ENCODE measurements at places on chromosomes 7 and 10. TPM values are rescaled to one million over a fixed set of nuclear protein-coding genes. Genes with fewer than 3 reads are reported as not detected.

- peak; percentile 19 for DNase-seq
Measured at GRCh38 chr7:44769776-44770294, 21.2 kb downstream of the ZMIZ2 start.

DNA sequence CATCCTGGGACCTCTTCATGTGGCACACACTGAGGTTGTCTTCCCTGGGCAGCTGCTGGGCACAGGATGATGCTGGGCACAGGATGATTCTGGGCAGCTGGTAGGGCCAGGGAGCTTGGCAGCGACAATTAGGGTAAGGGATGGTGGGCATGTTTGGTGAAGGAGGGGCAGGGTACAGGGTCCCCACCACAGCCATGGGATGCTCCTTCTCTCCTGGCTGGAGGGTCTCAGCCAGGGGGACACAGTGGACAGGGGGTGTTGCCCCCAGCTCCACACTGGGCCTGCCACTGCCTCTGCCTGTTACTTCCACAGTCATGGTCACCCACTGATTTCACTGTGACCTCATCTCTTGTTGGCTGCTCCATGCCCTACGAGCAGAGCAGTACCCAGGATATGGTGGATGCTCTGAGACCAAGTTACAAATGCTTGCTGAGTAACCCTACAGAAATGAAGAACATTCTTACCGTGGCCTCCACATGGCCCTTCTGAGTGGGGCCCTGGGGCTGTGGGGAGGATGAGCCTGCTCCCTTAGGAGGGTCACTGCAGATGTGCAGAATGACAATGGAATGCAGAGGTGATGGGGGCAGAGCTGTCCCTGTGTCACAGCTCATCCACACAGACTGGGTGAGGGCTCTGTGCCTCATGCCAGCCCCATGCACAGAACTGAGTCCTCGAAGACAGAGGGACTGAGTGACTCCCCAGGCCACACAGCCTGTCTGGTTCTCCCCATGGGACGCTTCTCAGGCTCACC, 28.4 kb upstream of the RET start:
- DNase-seq: no peak

DNA sequence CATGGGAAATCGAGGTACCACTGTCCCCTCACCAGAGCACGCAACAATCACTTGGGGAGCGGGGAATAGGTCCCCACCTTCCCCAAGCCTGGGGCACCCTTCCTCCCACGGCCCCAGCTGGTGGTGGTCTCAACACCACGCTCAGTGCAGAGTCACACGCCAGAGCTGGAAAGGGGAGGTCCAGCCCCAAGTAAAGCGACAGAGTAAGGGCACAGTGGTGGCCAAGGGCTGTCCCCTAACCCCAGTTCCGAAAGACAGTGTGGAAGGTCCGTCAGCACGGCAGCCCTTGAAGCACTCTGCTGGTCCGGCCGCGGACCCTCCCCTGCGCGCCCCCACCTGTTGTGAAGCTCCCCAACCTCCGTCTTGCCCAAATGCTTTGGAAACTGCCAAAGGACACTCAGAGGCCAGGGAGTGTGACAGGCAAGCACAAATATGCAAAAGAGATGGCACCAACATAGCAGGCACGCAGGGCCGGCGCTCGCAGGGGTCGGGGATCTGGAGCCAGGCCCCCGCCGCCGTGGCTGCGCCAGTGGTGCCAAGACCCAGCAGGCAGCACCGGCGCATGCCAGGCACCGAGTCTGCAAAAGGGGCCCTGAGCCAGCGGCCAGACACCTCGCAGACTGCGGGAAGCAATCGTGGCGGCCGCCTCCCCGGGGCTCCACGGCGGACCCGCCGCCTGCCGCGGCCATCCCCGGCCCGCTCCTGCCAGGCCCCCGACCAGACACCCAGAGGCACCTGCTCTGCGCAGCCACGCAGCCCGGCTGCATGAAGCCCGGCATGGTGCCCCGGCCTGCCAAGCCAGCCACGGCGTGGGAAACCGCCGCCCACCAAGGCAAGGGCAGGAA, 51.6 kb upstream of the SRRM3 start:
- DNase-seq: no peak

- DNase-seq: no peak
Measured at GRCh38 chr10:90993340-90993739, 72.5 kb upstream of the ANKRD1 start.

DNA sequence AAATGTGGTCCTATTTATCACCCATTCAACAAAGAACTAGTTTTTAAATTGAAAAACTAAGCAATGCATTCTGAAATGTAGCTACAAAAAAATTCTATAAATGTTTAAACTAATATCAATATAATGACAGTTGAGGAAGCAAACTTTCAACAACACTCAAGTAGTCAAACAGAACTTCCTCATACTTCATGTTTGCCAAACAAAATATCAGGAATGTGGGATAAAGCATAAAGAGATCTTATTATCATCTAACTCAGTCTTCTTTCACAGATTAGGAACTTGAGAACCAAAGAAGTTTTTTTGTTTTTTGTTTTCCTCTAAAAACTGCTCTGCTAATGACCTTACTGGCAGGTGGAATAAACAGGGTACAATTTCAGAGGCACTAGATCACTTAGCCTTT, 116.2 kb downstream of the JAZF1 start:
- DNase-seq: no peak

DNA sequence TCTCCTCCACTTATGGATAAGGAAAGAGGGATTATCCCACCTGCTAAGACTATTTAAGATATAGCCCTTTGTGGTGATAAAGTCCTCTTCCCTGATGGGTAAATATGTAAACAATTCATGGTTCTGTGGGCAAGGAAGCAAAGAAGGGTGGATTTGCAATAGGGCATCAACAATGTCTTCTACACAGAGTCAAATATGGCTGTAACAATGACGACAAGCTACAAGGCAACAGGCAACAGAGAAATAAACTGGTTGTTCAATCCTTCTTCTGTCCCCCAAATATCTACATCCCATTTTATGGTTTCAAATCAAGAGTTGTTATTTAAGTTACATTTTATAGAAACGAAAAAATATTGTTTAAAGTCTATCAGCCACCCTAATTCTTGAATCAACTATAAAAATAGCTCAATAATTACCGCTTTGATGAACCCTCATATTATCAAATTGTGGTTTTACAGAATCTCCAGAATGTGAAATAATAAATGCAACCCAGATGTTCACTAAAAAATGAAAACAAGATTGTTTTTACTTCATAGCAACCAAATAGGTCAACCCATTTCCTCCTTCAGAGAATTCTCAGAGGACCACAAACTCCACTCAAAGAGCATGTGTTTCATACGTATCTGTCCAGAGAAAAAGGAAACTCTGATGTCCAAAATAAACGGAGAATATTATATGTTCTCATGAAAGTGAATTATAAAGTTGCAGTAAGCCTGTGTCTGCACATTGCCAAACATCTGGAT, 13.8 kb downstream of the CYTH3 start:
- peak; percentile 80 for DNase-seq

- DNase-seq: no peak
Measured at GRCh38 chr7:6022707-6023106, 8.5 kb upstream of the ANKRD61 start.

- DNase-seq: no peak
Measured at GRCh38 chr7:3953133-3953532, 652.1 kb downstream of the SDK1 start.

DNA sequence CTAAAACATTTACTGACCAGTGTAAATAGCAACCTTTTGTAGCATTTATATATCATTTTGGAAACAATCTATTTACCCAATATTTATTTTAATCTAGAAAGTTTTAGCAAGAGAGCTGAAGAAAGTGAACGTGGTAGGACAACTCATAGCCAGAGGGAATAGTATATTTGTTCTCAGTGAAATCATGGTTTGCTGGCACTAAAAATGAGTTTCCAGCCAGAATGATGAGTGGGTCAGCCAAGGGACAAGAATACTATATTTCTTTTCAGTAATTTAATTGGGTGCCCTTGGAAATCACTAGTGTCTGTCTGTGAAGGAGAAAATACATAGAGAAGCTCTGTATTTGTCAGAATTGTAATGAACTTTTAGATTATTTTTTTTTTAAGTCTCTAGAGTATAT, 74.9 kb downstream of the MINPP1 start:
- DNase-seq: no peak

GRCh38 chr10:113153493-113154102, 203.6 kb downstream of the TCF7L2 start:
- no peak for DNase-seq

DNA sequence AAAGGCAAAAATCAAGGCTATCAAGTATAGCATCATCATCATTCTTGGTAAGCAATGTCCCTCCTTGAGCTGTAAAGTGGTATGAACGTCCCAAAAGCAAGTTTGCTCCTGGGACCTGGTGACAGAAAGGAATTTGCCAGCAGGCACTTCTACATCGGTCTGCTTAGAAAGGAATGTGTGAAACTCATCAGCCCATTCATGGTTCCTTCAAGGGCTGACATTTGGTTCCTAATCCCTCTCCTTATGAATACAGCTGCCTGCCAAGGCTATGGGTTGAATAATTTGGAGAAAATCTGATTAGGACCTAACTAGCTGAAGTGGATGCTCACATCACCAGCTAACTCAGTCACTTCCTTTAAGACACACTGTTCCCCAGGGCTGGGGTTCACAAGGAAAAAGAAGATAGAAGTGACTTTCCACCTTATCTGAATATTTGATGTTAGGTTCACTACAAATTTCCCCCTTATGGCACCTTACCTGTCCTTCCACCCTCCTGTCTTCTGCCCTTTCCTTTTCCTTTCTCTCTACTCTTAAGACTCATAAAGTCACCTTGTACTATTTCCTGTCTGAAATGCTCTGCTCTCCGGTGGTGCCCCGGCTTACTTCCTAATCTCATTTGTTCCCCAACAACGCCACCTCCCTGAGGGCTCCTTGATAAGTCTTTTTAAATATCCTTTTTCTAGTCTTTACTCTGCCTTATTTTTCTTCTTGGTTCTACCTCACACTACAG, 187.1 kb downstream of the NPSR1 start:
- DNase-seq: no peak

GRCh38 chr10:32548208-32548607, 102.3 kb downstream of the CCDC7 start:
- no peak for DNase-seq

- DNase-seq: peak; percentile 30
Measured at GRCh38 chr10:102801496-102801895, 35.7 kb downstream of the CYP17A1 start.

GRCh38 chr10:43649185-43649523, 473 bp upstream of the ZNF32 start:
- no peak for DNase-seq

DNA sequence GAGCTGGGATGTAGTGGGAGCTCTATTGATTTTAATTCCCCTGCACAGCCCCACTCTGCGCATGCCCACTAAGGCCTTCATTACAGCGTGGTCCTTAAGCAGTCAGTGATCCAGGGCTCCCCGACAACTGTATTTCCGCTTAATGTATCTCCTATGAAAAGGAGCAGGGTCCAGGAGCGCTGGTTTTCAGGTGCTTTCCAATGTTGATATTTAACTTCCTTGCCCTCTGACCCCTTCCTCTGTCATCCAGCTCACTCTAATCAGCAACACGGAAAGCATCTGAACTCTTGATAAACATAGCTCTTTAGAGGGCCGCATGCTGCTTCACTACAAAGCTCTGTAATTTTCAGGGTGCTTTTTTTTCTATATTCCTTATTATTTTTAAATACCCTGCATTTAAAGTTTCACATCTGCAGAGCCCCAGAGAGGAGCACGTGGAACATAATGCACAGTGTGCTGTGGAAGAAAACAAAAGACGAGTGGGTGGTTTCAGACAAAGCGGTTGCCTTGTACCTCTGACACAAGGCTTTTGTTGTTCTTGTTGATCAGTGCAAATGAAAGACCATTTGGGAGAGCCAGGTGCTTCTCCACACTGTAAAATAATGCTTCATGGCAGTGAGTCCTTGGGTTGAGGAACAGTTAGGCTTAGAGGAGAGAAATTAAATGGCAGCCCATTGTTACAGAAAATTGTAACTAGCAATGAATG, 465.9 kb upstream of the CELF2 start:
- DNase-seq: no peak

DNA sequence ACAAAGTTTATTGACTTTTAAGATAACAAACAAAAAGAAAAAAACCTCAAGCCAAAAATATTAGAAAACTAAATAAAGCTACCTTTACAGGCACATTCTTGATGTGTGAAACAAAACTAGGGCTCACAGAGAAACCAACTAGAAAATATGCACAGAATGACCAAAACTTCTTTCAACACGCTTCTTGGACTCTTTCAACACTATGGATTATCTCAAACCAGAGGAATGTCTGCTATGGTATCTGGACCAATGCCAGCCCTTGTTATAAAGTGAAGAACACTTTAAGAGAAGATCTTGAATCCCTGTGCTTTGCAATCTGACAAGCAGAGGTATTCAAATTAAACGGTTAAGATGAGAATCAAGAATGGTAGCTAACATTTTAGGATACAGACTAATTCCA, 76.6 kb downstream of the DNAJC1 start:
- DNase-seq: peak; percentile 80

GRCh38 chr10:1663226-1663625, 74.1 kb downstream of the ADARB2 start:
- no peak for DNase-seq

DNA sequence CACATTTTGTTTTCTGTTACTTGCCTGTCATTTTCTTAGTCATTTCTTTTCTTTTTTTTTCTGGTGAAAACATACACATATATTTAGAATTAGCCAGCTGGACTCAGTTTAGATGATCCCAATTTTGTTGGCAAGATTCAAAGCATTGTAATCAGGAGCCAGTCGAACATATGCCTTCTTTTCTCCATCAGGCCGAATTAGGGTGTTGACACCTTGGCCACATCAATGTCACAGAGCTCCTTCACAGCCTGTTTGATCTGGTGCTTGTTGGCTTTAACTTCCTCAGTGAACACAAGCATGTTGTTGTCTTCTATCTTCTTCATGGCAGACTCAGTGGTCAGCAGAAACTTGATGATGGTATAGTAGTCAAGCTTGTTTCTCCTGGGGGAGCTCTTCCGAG, 32.6 kb downstream of the PHF14 start:
- DNase-seq: no peak

DNA sequence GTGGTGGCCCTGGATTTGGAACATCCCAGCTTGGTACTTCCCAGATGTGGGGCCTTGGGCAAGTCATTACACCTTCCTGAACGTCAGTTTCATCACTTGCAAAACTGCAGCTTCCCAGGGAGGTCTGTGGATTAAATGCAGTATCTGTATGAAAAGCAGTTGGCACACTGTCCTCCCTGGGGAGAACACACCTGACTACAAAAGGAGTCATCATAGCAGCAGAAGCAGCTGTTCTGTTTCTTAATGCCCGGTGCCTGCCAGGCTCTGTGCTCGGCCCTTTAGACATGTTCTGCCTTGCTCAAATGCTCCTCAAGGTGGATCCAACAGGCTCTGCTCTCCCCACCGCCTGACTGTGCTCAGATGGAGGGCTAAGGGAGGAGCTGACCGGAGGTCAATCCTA, 31.0 kb downstream of the CDCA7L start:
- DNase-seq: no peak

- DNase-seq: no peak
Measured at GRCh38 chr10:3671386-3671955, 113.5 kb downstream of the KLF6 start.

Gene PALD1
- 276 TPM for total RNA-seq

Gene LRRC4
- total RNA-seq: 1.0 TPM

Gene DNAH11
- total RNA-seq: 0.34 TPM

Gene POM121L12
- total RNA-seq: 0.17 TPM

Gene ADRB1
- 19.0 TPM for total RNA-seq

Gene GSTO2
- total RNA-seq: 0.85 TPM
